ENCODE measurements at places on chromosomes 3 and 15.

DNA sequence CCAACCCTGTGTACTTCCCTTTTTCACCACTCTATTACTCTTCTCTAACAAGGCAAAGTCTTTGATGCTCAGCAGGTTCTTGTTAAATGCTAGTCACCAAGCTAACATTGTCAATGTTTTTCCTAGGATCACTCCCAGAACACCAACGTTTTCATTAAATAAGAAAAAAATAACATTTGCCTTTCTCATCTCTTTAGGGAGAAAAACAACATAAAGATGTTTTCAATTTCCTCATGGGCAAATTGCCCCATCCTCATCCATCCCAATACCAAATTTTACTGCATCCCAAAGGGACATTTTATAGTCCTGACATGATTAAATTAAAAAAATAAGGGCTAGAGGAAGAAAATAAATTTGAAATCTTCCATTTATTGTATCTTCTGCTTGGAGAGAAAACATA is 106.5 kb downstream of the SUCNR1 start:
- no peak for DNase-seq

- DNase-seq: no peak
Observed at GRCh38 chr3:45023675-45024074, 2.4 kb upstream of the CLEC3B start.

DNA sequence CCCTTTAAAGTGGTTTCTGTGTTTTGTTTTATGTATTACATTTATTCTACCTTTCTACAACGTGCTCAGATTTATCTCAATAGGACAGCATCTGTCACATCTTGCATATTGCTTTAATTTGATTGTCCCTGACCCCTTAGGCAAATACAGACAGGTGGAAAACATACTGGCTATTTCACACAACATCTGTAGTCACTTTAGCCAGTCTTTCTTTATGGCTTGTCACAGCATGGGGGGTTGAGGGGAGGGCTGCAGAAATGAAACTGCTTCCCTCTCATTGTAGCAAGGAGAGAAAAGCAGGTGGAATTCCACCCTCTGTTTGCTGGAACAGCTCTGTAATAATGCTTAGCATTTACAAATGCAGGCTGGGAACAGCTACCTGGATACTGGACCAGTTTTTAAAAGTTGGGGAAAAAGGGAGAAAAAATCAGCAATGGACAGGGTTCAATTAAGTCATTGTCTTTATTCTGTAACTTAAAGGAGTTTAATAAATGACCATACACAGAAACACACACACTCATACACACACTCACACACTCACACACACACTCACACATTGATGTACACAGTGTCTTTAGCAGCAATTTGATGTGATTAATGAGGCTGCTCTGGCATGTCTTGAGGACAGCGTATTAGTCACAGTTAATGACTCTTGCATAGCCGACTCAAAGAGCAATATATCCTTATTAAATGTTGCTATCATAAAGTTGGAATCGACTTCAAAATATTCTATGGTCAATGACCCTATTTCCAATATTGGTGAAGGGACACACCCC is 283.7 kb upstream of the GBE1 start:
- DNase-seq: no peak

GRCh38 chr3:188268336-188268735 is 114.4 kb downstream of the LPP start:
- DNase-seq: no peak

GRCh38 chr15:43440721-43441281 is 52.2 kb downstream of the TP53BP1 start:
- no peak for DNase-seq

DNA sequence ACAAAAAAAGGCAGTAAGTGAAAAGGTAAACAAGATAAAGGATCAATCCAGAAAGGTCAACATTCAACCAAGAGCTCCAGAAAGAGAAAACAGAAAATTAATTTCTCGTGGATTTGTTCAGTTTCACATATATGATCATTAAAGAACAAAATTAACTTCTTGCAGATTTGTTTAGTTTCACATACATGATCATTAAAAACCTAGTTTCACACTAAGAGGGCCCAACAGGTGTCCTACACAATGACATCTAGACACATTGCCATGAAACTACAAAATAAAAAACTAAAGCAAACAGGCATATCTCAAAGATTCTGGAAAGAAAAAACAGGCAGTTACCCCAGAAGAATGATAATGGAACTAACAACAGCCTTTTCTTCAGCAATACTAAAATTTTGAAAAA is 22.1 kb downstream of the PHC3 start:
- DNase-seq: no peak

GRCh38 chr3:122661633-122662032 is 19.0 kb upstream of the PARP14 start:
- DNase-seq: peak; percentile 71

DNA sequence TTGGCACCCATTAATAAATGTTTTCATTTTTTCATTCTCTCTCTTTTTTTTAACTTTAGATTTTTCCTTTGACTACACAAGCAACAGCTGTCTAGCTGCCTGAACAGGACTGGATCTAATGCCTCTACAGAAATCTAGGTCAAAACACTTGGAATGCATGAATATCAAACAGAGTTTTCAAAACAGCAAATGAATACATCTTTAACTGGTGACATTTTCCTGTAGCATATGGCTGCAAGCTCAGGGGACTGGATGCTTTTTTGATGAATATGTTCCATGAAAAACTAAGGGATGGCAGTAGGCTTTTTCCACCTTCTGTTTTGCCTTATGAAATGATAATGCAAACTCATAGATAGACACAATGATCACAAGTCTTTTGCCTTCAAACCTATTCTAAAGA is 661.7 kb downstream of the MCTP2 start:
- no peak for DNase-seq

DNA sequence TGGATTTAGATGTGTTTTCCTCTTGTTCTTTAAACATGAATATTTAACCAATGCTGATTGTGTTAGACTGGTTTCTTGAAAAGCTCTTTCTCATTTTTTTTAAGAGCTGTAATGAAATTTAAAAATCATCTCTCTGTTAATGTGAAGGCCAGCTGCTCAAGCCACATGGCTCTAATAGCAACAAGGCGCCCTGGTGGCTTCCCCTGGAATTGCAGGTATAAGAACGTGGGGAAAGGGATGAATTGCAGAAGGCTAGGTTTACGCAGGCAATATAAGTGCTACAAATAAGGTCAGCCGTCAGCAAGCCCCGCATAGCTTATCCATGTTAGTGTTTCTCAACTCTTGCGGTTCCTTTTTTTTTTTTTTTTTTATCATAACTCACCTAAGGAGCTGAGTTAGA is 108.5 kb downstream of the SAMMSON start:
- no peak for DNase-seq

DNA sequence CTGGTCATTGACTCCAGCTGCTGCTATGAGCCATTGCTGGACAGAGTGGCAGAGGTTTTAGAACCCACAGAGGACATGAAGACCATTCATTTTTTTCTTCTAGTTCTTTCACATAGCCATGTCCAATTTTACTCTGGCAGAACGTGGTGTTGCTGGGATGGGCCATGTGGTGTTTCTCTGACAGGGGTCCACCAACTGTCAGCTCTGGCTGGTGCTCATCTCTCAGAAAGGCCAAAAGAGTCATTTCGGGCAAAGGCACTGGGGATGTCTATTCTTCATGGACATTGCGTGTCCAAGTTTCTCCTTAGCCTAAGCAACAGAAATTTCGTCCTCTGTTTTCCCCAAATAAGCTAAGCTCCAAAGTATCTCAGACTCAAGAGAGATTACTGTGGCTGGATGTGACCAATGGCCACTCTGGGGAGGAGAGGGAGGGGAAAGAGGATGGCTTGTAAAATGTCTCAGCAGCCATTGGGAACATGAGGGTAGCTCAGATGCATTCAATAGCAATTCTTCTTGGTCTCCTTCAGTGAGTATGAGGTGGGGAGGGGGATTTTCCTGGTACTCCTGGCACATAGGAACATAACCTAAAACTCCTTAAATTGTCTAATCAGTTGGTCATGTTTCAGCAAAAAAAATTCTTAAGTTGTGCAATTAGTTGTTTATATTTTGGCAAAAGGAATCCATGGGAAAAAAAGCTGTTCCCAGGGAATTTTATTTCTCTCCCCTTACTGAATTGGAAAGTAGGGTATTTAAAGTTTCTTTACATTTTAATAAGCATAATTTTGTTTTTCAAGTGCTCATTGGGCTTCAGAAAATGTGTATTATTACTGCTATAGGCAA is 131.6 kb upstream of the MITF start:
- no peak for DNase-seq

DNA sequence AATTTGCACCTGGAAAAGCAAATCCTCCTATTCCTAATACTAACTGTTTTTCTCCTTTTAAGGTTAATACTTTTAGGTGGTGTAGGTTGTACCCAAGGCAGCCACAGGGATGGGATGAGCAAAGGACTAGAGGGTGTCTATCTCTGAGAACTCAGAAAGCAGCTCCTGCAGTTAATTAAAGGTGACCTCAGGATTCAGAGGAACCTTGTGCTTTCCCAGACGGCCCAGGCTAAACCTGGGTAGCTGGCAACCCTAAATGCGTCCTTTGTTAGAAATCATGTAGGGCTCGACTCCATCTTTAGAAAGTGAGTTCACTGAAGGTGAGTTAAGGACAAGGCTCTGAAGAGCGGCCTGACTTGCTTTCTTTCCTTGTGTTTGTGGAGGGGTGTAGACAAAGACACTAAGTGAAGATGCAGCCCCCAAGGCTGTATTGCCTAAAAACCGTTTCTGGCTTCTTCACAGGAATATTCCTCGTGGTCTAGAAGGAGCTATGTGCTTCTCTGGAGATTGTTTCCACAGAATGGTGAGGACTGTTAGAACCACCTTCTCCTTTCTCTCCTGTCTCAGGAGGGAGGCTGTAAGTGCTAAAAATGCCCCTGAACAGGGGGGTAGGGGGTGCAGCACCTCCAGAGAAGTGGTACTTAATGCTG is 14.9 kb downstream of the FNDC3B start:
- no peak for DNase-seq

DNA sequence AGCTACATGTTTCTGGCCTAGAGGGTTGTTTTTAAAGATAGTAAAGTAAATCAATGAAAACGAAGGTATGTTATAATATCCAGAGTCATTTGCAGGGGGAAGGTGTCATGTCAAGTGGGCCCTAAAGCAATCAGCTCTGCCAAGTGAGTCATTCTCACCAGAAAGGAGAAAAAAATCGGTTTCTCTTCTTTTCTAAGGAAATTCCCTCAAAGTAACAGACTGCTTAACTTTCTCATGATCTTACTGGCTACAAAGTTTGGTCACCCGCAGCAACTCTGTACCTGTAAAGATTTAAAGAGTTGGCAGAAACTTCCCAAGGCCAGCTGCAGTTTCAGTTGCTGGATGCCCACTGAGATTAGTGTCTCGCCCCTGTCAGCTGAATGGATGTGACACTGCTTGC is 5.5 kb upstream of the FSIP1 start:
- no peak for DNase-seq

DNA sequence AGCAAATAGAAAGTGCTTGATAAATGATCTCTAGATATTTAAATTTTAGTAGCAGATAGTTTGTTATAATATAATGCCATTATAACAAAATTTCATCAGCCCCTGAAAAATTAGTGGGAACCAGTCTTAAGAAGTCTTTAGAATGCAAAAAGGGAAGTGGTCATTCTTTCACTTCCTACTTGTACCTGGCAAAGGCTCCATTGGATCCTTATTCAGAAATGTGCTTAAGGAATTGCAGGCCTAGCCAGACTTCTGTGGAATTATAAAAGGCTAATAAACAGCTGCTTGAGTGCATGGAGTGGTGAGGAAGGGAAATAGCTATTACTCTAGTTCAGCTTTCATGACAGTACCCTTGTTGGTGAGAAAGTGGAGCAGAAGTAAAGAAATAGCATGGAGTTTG is 24.2 kb downstream of the PPM1L start:
- no peak for DNase-seq

- DNase-seq: no peak
Observed at GRCh38 chr3:98786364-98787006, 23.3 kb downstream of the ST3GAL6 start.

DNA sequence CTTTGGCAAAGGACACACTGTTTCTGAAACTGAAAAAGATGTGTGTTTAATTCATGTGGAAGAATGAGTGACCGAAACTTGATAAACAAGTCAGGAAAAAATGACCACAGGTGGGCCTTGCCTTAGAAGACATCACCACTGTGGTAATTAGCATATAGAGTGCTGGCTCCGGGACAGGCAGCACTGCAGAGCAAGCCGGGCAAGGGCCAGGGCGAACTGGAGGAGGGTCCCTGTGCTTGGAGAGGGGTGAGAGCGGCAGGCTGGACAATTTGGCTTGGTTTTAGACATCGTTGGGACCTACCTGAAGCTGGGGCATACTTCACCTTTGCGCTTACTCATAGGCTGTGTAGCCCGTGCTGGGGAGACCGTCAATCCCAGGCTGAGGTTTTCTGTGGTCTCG is 8.2 kb downstream of the RTP3 start:
- no peak for DNase-seq

DNA sequence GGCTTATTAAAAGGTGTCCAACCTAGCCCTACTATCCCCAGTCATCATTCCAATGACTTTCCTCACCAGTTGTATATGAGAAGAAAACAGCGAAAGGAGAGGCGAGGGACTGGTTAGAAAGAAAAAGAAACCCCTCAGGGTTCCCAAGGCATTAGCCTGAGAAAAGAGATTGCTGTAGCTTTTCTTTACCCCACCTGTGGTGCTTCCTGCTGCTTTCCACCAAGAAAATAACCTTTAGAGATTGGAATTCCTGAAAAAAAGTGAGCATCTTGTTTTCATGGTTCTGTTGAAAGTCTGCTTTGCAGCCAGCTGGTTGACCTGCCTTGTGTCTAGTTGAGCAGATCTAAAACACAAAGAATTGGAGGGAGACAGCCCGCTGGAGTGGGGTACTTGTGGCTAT is 196.4 kb downstream of the CADPS start:
- no peak for DNase-seq

DNA sequence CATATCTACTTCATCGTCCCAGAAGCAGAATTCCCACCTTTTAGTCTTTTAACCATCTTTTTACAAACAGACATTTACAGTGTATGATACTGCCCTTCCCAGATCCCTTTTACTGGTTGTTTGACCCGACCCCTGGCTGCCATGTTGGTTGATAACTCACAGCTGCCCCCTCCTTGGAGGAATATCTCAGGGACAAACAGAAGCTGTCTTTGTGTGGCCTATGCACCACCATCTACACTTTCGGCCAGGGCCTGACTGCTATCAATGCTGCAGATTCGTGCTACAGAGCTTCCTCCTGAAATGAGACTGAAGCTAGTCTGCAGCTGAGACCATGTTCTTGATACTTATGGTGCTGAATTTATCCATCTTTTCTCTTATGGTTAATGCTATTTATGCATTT is 6.6 kb upstream of the POLQ start:
- DNase-seq: no peak

DNA sequence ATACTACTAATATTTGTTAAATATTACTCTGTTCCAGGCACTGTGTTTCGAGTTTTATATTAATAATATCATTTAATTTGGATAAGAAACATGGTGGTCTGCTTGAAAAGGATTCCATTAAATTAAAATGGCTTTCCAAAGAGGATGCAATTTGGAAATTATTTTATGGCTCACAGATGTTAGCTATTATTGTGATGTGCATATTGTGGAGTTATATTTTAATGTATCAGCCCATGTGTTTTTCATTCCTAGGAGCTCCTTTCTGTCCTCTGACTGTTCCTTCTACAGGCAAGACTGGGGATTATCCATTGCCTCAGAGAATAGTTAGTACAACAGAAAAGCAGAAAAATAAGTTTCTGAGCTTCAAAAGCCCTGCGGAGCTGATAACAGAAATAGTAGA is 376.7 kb upstream of the PDZRN3 start:
- DNase-seq: no peak
